CD8-positive, alpha-beta memory T cell (primary cell): ENCODE measurements at places on chromosomes 7 and 10.

DNA sequence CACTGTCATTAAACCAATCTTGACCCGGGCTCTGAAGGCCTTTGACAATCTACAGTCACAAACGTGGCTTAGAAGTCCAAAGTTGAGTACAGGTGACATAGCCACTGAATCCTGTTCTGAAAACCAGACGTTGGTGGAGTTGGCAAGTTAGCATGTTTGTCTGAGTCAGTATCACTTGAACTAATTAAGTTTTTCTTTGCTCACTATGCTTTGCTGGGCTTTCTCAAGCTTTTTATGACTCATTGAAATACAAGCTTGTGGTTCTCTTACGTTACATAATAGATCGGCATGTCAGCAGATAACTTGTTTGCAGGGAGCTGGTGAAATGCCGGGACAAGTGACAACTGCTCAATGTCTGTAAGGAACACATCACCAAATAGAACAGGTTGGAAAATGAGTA, 53.8 kb downstream of the ARL5B start:
- DNase-seq = no peak

DNA sequence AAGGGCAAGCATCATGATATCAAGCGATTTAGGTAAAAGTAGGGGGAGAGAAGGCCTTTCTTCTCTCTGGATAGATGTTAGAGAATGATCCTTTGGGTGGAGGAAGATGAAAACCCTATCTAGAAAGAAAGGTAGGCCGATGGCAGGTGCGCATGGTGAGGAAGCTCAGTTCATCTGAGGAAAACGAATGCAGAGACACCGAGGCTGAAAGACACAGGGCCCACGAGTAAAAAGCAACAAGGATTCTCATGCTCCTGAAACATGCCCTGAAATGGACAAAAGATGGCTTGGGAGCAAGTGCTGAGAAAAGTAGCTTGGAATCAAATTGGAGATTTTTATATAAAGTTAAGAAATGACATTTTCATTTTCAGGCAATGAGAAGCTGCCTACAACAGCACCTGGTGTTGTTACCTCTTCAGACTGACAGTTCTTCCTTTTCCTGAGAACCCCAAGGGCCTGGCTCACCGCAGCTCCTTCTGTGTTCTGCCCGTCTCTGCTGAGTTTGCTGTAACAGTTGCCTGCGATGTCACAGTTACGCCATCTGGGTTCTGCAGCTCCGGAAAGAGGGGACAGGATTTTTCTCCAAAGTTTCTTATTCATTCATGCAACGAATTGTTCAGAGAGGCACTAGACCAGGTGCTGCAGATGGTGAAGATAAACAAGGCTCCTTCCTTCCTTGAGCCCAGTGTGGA, 402.0 kb upstream of the KLF6 start:
- DNase-seq = no peak

GRCh38 chr10:61558188-61558587, 104.5 kb upstream of the CABCOCO1 start:
- DNase-seq = no peak

GRCh38 chr7:134783294-134784069, 4.0 kb downstream of the CALD1 start:
- DNase-seq = no peak

DNA sequence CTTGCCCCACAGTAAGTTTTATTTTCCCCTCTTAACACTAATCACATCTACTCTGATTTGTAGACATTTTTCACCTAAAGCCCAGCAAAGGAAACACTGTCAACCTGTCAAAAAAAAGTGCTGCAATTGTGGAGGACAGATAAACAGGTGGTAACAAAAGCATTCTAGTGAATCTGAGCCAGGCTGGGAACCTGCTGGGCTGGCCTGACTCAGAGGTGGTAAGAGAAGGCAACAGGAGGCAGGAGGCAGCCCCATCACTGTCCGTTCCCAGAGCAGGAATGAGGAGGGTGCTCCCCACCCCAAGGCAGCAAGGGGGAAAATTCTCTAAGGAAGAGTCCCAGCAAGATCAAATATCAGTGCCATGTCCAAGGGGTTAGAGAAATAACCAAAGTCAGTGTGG, 19.5 kb upstream of the HERPUD2 start:
- DNase-seq = no peak

- no peak for DNase-seq
Measured at GRCh38 chr10:20771051-20771450, 126.1 kb downstream of the NEBL start.

DNA sequence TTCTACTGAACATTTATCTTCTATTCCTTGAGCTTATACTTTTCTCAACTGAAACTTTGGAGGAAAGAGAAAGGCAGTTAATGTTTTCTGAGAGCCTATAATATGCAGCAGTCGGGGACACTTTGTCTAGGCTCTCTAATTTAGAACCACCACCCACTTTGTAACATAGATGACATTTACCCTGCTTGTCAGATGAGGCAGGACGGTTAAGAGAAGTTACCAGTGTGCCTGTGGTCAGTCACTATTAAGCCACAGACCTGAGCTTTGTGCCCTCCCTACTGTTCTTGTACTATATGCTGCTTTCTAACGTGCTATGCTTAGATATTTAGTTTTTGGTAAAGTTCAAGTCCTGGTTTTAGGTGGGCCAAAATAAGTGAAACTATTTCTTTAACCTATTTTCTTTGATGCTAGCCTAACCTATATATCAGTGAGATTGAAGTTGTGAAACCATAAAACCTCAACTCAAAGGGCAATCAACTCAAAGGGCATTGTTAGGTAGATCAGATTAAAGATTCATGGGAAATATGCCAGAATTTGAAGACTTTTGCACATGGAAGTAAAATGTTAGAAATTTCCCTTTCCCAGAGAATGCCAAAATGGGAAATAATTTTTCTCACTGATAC, 156.5 kb upstream of the AGR3 start:
- DNase-seq = no peak

DNA sequence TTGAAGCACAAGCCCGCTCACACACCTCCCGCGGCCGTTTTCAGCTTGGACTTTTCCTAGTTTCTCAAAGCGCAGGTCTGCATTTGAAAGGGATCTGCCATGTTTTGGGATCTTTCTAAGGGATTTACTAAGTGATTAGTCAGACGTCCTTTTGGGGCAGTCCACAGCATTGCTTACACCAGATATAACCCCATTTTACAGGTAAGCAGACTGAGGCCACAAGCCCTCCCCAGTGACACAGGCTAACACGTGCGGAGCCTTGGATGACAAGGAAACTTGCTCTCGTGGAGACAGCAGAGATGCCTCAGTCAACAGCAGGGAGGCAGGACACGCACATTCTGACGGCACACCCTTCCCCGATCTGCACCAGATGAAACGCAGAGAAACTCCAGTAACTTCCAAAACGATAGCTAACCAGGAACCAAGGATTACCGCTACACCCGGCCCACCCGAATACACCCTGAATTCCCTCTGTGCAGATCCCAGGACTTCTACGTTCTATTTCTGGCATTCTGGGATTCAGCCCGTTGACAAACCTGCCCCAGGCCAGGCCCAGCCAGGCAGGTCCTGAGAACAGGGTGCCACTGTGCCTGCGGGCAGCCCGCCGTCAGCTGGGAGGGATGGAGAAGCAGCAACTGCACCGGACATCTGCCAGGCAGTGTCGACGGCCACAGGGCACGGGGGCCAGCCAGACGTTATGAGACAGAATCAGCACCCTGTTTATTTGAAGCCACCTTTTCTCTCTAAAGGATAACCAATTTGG, 27.9 kb downstream of the FOXL3 start:
- DNase-seq = peak; percentile 20

DNA sequence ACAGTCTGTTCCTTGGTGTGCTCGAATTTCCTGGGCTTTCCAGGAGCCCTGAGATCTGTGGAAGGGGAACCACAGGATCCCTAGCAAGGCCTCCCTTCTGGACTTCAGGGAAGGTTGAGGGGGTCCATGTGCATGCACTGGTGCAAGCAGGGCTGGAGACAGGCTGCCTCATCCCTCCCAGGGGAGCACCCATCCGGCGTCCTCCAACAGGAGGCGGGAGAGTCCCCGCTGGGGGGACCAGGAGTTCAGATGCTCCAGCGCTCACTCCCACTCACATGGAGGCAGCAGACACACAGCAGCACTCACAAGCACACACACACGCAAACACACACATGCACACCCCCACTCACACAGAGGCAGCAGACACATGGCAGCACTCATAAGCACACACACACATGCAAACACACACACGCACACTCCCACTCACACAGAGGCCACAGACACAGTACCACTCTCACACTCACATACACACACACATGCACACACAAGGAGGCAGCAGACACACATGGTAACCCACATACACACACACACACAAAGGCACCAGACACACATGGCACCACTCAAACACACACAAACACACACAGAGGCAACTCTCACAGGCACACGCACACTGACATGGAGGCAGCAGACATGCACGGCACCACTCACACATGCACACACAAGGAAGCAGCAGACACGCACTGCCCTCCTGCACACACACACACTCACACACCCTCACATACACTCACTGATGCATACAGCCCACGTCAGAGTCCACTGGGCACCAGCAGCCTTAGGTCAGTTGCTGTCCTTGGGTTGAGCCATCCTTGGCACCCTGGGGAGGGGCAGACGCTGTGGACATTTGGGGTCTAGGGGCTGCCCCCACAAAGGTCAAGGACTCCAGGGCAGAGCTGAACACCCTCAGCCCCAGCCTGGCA, 247.0 kb upstream of the PPP2R2D start:
- no peak for DNase-seq

DNA sequence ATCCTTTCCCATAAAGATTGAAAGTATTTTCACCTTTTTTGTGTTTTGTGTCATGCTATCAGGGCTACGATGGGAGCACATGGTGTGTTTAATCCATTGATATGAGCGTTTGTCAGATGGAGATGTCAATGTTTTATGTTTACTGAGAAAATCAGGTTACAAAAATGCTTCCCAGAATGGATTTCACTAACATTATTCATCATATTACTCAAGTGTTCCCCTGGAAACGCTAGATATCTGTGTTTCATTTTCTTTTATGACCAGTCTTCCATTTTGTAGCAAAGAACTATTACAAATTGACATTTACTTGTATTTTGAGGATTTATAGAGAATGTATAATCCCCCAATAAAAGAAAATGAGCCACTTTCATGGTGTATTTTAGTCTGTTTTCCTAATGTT, 293.5 kb upstream of the AKR1E2 start:
- no peak for DNase-seq

DNA sequence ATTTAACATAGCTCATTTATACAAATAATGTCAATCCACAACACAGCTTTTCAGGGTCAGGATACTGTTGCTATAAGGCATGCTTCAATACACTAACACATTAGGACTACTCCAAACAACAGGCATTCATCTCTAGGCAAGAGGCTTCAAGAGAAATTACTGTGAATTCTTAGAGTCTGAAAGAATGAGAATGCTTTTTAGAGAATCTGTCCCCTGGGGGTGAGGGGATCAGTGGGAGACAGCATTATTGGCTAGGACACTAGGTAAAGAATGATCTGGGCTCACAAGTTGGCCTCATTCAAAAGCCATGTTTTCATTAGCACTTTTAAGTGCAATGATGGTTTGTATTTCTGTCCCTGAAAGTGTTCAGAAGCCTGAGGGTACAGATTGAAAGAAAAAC, 132.6 kb downstream of the SEMA3D start:
- DNase-seq = no peak

GRCh38 chr10:11535346-11535959, 76.0 kb downstream of the USP6NL start:
- no peak for DNase-seq

GRCh38 chr7:26036092-26036491, 115.9 kb upstream of the NFE2L3 start:
- no peak for DNase-seq

DNA sequence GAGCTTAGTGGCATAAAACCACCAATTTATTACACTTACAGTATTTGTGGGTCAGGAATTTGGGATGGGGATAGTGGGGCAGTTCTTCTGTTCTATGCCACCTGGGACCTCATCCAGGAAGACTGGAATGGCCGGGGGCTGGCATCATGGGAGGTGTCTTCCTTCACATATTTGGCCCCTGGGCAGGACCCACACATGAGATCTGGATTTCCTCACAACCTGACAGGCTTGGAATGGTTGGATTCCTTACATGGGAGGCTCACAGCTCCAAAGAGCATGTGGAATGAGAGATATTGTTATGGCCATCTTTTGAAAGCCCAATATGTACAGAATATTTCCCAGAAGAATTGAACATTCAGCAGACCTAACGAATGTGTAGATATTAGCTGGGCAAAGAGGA, 21.9 kb downstream of the LSMEM1 start:
- DNase-seq = no peak

GRCh38 chr7:122887198-122887597, 938 bp upstream of the CADPS2 start:
- no peak for DNase-seq

GRCh38 chr7:22115689-22116088, 170.0 kb upstream of the CDCA7L start:
- no peak for DNase-seq

DNA sequence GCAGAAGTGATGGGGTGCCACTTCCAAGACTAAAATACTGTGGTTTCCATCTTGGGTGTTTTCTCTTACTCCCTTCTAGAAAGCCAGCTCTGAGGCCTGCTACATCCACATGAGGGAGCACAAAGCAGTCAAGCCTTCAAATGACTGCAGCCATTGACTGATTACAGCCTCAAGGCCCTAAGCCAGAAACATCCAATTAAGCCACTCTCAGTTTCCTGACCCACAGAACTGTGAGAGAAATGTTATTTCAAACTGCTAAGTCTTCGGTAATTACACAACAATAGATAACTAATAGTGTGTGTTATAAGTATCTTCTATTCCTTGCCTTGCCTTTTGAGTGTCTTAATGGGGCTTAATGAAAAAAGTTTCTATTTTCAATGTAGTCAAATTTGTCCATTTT, 24.8 kb downstream of the BRAF start:
- no peak for DNase-seq

DNA sequence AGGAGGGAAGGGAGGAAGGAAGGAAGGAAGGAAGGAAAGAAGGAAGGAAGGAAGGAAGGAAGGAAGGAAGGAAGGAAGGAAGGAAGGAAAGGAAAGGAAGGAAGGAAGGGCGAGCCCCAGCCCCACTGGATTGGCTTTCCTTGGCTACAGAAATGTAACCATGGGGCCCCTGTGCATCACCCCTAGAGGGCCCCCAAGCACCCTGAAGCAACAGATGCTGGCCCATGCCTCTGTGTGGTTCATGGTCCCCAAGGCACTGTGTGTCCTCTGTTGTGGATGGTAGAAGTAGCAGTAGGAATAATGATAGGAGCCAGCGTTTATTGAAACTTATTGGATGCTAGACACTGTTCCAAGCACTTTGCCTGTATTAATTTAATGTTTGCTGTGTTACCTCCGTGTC, 116.6 kb upstream of the MACROH2A2 start:
- no peak for DNase-seq
